ENCODE measurements at places on chromosomes 7 and 10. TPM values are rescaled to one million over a fixed set of nuclear protein-coding genes. Genes with fewer than 3 reads are reported as not detected.

GRCh38 chr10:59245686-59246085, 69.2 kb downstream of the PHYHIPL start:
- no peak for DNase-seq

DNA sequence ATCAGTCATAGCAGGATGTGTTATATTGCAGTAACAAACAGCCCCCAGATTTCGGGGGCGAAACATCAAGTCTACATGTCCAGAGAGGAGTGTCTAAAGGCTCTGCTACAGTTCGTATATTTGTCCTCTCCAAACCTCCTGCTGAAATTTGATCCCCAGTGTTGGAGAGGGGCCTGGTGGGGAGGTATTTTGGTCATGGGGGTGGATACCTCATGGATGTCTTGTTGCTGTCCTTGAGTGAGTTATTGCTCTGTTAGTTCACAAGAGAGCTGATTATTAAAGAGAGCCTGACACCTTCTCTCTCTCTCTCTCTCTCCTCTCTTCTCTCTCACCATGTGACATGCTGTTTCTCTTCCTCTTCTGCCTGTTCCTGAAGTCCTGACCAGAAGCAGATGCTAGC, 343.7 kb downstream of the TCERG1L start:
- DNase-seq: no peak

DNA sequence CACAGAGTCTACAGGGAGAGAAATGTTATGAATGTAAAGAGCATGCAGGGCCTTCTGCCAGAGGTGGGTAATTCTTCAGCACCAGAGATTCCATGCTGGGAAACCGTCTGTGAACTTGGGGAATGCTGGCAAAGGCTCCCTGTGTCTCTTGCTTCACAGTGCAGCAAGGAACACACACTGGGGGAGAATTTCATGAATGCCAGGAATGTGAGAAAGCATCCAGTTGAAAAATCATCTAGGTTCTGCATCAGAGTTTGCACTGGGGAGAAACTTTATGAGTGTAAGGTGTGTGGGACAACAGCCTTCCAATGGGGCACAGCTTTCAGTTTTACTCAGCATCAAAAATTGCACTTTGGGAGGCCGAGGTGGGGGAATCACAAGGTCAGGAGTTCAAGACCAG, 224.3 kb upstream of the IGFBP3 start:
- DNase-seq: peak; percentile 91

HOXA4 gene
- 10.3 TPM for total RNA-seq

SYNPO2L gene
- not detected for total RNA-seq

All from Caki2 (cell line).